Anterior cingulate cortex (tissue), 58 donors: ENCODE measurements at places on chromosomes 12 and 14.

- DNase-seq = no peak
These were observed 71.4 kb upstream of the ACTN1 start for GRCh38 chr14:69050240-69051184.

- DNase-seq = peak; percentile 49
These were observed 61.9 kb downstream of the ZFP36L1 start for GRCh38 chr14:68730811-68731425.

DNA sequence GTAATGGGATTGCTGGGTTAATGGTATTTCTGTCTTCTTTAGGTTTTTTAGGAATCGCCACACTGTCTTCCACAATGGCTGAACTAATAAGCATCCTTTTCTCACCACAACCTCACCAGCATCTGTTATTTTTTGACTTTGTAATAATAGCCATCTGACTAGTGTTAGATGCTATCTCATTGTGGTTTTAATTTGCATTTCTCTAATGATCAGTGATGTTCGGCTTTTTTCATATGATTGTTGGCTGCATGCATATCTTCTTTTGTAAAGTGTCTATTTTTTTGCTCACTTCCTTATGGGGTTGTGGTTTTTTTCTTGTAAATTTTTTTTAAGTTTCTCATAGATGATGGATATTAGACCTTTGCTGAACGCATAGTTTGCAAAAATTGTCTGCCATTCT lies 377.9 kb downstream of the GALC start:
- no peak for DNase-seq

DNA sequence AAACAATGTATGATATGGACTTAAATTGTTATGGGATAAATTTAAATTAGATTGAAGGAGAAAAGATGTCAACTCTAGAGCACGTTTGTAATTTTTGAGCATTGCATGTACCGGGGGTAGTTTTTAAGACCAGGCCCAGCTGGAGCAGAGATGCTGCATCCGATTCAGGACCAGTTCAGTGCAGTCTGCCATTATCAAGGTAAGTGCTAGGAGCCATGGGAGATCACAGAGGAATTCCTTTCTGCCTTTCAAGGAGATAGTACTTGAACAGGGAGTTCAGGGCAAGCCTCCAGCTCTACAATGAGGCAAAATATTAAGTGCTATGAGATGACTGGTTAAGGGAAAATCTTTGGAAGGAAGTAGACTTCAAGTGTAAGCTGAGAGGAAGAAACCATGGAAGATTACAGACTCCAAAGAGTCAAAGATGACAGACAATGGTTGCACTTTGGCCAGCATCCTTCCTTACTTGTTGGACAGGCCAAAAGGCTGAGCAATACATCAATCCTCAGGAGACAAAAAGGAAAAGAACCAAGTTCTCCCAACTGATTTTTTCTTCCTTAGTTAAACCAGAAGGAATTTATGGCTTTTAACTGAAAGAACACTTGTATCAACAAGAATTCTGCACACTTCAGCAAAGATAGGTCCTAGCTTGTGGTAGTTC lies 113.2 kb upstream of the HIF1A start:
- DNase-seq = no peak

DNA sequence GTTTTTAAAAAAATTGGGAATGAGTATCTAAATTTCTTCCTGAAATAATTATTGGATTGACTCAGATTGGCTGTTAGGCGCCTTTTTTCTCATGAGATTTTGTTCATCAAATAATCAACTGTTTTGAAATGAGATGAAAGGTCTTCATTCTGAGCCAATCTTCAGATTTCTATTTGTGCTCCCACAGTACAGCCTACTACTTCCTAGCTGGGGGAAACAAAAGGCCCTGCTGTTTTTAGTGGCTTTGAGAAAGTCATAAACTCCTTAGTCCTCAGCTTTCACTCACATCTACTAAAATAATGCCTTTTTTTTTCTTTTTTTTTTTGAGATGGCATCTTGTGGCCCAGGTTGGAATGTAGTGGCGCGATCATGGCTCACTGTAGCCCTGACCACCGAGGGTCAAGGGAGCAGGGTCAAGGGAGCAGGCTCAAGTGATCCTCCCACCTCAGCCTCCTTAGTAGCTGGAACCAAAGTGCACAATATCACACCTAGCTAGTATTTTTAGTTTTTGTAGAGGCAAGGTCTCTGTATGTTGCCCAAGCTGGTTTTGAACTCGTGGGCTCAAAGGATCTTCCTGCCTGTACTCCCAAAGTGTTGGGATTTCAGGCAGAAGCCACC lies 15.2 kb downstream of the NACA start:
- no peak for DNase-seq

DNA sequence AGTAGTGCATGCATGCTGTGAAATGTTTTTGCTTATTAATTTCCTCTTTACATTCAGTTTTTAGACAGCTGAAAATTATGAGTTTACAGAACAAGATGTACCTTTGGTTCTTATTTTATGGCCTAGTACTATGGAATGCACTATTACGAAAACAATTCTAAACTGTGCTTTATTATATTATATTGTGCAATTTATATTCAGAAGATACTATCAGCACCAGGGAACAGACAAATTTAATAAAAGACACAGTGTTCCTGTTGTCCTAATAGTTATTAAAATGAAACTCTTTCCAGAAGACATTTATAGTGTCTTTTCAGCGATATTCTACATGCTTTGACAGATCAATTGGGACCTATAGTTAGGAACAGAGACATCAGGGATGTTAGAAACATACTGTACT lies 427.3 kb downstream of the BTG1 start:
- DNase-seq = no peak

DNA sequence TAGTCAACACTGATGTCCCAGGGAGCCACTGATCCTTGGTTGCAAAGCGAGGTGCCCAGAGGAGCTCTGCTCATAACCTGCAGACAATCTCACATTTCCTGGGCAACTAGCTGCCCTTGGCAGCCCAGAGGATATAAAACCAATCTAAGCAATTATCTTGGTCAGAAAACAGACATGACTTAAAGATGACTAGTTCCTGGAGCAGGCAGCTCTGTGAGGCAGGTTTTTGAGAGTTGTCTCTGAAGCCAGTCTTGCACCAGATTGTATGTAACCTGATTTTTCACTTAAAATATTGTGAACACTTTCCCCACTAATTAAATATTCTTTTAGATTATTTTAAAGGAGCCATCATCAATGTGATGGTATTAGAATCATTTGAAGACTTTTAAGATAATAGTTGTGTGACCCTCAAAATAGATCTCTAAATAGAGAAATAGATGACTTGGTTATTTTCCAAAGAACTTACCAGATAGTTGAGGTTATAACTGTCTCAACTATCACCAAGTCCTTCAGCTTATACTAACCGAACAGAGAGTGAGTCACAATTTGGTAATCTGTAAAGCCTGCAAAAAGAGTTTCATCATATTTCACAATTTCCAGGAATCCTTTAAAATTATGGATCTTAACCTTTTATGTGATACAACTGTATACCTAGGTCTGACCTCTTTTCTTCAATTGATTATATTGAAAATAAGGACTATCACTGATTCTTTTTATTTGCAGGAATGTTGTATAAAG lies 75.9 kb downstream of the LIN7A start:
- DNase-seq = no peak

DNA sequence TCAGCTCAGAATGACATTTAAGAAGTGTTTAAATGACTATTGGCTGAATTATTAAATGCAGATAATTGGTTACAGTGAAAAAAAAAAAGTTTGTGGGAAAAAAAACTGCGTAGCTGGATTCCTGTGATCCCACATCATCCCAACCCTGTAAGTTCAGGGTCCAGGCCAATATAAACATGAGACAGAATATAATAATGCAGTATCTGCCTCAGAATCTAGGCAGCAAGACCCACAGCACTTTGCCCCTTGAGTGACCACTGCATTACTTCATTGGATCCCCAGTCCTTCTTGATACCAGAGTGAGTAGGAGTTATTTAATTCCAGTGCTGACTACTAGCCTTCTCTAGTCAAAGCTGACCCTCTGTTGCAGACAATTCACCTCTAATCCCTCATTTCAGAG lies 272.6 kb downstream of the CCER1 start:
- DNase-seq = no peak

DNA sequence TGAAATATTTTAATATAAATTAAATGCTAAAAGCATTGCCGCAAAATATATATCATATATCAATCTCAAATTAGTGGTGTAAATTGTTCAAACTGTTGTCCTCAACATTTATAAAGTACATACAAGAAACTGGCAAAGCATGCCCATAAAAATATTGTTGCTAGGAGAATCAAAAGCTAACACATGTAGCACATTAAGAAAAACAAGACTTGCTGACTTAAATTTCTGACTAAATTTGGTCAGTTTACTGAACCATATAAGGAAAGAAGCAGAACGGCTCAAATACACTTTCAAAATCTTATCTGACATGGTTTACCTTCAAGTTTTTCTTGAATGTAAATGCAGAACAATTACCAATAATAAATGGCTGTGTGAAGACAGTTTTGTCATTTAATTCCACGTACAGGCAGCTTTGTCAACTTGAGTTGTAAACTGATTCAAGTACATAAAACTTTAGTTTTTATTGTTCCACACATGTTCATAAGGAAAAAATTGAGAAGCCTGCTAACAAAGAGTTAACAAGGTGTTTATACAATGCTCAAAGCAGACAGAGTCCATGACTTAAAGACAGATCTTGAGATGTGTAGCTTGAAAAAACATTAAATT lies 50.4 kb downstream of the PPP1R12A start:
- no peak for DNase-seq

- DNase-seq = no peak
These were observed 233.3 kb upstream of the PPFIA2 start for GRCh38 chr12:81992461-81992860.

- no peak for DNase-seq
These were observed 175.8 kb downstream of the SLC41A2 start for GRCh38 chr12:104782296-104782695.

- DNase-seq = no peak
These were observed 369.1 kb upstream of the NOVA1 start for GRCh38 chr14:26966908-26967307.

DNA sequence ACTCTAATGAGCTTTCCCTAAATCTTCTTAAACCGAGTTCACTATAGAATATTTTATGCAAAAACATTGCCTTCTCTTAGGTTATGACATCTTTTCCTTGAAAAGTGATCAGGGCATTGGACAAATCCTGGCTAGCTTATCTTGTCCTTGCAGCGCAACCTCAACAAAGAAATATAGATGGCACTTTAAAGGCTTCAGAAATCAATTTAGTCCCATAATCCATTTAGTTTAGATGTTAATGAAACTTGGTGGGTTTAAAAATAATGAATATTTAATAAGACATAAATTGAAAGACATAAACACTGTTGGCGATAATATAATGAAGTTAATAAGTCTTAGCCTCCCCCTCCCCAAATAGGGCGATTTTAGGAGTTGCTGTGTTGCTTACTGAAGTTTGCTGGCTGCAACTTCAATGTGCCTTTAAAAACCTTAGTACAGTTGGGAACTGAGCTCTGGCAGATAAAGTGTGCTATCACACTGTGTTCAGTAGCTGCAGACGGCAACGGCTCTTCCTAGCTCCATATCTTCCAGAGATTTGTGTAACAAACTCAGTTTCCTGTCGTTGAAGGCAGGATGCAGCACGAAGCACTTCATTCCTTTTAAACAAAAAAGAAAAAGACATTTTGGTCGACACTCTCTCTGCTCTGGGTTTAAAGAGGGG lies 19.5 kb downstream of the PLXNC1 start:
- no peak for DNase-seq

GRCh38 chr12:76820888-76821482 lies 57.1 kb downstream of the ZDHHC17 start:
- DNase-seq = no peak

DNA sequence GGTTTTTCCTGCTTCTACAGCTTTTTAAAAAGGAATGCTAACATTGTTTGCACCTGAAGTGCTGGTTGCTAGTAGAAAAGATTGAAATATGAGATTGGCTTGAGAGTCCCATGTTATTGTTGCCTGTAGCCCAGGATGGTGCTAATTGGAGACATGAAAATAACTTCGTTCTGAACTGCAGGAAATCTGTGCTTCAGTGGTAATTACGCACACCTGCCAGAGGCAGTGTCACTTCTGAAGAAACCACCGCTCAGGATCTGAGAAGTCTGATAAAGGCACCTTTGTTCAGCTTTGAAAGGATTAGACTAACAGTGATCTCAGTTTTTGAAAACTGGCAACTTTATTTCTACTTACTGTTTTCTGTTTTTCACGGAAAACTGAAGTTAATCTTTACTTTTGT lies 15.5 kb upstream of the ATP6V0A2 start:
- DNase-seq = no peak

DNA sequence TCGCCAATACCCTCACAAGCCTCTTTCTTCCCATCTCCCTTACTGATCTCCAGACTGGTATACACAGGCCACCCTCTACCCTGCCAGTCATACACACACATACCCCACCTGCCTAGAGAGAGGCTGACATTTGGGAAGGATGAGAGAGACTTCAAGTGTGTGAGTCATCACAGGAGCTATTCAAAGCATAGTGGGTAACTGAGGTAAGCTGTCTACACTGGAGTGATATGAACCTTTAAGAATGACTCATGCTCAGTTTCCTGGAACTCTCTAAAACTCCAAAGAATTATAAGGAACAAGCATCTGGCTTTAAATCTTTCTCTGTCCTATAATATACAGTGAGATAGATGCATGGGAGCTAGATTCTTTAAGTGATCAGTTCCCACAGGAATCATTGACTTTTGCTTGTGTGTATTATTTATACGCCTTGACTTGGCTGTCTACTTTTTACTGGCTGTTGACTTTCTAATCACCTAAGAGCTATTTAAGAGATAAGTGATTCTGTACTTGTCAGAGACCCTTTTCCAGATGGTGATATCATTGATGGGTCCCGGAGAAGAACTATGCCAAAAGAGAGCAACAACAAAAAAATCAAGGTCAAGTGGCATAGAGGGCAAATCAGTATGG lies 5.8 kb downstream of the IGF1 start:
- DNase-seq = no peak

GRCh38 chr14:82313889-82314288 lies 780.2 kb upstream of the SEL1L start:
- no peak for DNase-seq

DNA sequence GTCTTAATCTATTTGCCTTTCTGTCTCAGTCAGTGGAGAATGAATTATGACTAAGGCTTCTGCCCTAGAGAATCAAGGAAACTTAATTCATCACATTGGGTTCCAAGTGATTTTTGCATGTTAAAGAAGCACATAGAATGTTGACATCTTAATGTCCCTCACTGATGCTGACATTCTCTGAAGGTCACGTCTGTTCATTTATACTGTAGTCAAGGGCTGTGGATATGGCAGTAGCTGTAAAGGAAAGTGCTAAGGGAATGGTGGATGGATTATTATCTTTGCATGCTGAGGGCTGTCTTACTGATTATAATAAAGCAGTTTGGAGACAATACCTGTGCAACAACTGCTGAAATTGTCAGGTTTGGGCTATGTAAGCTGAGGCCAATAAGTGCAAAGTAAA lies 161.2 kb downstream of the PLCZ1 start:
- no peak for DNase-seq

GRCh38 chr12:61810486-61810885 lies 449.7 kb upstream of the USP15 start:
- no peak for DNase-seq

- peak; percentile 36 for DNase-seq
These were observed 446.8 kb upstream of the SOX5 start for GRCh38 chr12:24396224-24396623.
